ENCODE measurements at places on chromosomes 7 and 10. TPM values are rescaled to one million over a fixed set of nuclear protein-coding genes. Genes with fewer than 3 reads are reported as not detected.

DNA sequence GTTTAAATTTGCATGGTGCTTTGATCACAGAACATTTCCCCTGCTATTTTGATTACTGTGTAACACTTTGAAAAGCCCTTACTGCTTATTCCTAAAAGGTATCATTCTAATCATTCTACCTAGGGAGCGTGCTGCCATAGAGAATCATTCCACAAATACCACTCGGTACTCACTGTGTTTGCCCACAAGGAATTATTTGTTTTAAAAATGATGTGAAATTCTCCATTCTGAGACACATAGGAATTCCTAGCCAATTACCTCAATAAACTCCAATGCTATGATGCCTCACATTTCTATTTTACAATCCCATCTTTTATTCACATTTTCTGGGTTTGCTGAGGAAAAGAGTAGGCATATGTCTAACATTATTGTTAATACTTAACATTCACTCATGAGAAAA lies 16.2 kb upstream of the TES start:
- DNase-seq: no peak

GRCh38 chr7:66377045-66377444 lies 171.9 kb downstream of the TPST1 start:
- DNase-seq: no peak

- DNase-seq: no peak
Observed at GRCh38 chr7:50147951-50148808, 55.1 kb upstream of the ZPBP start.

- no peak for DNase-seq
Observed at GRCh38 chr10:131625041-131625440, 275.8 kb upstream of the PPP2R2D start.

RNLS gene
- 16.9 TPM for polyA plus RNA-seq

ATP6V0E2 gene
- 25.6 TPM for polyA plus RNA-seq

ZNF775 gene
- polyA plus RNA-seq: 4.5 TPM

DNA sequence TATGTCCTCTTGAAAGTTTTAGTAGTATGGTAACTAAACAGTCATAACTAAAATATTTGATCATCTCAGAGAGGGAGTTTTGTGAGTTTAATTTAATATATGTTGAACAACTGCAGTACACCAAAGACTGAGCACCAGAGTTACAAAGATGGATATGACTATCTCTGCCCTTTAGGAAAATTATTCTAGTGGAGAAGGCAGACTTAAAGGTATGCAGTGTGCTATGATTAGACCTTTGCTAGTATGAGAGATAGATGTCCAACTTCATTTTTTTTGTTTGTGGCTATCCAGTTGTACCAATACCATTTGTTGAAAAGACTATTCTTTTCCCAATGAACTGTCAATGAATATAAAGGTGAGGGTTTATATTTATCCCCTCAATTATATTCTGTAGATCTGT lies 33.4 kb downstream of the AKAP9 start:
- DNase-seq: no peak

ZNF511 gene
- polyA plus RNA-seq: 35.6 TPM

DNA sequence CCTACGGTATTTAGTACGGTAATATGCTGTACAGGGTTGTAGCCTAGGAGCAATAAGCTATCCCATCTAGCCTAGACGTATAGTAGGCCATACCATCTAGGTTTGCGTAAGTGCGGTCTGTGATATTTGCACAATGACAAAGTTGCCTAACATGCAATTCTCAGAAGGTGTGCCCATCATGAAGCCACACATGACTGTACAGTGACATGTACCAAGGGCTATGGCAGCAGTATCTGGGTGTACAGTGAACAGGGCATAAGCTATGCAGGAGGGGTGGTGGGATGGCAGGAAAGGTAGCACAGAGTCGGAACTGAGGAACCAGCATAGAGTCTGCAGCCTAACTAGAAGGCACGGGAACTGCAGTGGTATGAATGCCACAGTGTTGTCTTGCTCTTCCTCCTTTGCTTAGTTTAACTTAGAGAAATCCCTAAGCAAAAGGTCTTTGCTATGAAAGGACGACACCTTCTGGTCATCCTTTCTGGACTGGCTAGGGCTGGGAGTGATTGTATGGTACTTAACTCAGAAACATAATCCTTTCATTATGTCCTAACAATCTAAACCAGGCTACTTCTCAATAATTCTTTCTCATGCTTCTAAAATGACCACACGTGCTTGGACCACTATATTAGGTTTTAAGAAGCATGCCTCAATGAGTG lies 93.5 kb downstream of the DYNC1I1 start:
- no peak for DNase-seq

DNA sequence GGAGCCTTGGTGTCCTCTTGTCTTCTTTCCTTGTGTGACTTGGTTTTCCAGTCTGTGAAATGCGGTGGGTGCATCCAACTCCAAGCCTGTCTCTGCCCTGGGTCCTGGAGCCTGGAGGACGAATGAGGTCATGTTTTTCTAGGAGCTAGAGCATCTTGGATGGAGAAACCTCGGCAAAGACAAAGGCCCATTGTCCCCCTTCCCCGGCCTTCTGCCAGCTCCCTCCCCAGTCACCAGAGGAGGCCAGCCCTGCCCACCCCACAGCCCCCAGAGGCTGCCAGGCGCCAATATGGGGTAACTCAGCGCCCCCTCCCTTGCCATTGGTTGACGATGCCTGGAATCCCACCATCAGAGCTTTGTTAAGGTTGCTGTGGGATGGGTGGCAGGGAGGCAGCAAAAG lies 40.4 kb downstream of the KCTD7 start:
- DNase-seq: no peak

GFRA1 gene
- 27.3 TPM for polyA plus RNA-seq

- no peak for DNase-seq
Observed at GRCh38 chr10:123577921-123578461, 88.2 kb upstream of the GPR26 start.

DNA sequence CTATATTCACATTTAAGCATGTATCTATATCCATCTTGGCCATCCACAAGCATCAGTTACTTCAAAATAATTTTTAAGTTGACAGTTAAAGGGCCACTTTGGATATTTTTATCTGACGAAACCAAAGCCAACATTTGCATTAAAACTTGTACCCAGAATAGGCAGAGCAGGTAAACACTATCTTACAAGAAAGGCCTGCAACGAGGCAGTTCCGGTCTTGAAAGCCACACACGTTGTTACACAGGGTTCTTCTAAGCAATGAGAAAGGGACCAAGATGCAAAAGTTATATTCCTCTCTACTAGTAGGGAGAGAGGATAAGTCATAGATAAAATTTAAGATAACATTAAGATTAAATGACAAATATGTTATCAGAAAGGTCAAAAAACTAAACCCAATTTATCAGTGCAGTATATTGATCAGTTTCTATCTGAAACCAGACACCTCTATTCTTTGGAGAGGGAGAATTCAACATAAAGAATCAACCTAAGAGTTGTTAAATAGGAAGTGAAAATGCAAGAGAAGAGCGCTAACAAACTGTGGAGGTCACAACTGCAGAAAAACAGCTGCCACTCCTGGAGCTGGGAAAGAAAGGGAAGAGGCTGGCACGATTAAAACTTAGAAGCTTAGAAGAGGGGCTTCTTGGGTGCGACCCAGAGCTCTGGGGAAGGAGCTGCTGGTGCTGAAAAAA lies 701.3 kb downstream of the TNS3 start:
- DNase-seq: no peak

DNA sequence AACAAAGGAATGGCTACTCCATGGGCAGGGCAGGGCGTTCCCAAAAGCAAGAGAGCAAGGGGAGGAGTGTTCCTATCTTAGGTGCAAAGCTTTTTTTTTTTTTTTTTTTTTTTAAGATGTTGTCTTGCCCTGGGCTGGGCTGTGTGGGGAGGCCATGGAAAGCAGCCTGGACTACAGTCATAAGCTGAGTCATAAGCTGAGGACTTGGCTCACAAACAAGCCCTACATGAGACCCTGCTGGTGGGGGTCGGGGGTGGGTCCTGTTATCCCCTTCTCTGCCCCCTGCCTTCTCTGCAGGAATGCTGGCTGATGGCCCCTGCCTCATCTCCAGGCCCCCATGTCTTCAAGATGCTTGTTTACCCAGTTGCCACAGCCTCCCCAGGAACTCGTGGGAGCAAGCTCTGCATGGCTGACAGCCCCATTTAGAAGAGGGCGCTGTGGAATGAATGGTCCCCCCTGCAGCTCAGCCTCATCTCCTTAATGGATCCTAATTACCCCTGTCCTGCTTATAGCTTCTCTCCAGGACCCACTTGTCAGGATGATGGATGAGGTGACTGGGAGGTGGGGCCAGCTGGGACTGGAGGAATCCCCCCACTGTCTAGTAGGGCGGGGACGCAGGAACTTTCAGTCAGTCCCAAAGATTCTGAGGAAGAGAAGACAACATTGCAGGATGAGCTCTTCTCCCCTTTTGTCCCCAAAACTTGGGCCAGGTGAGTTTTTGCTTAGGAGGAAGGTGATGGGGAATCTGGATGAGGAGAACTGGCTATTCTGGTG lies 340.8 kb upstream of the PODXL start:
- DNase-seq: no peak

- DNase-seq: no peak
Observed at GRCh38 chr10:96720422-96721206, at the start of gene PIK3AP1. Gene PIK3AP1, minus strand, starts transcription at chr10:96720514. Its CDS starts 120 bp downstream, at chr10:96720394.

- no peak for DNase-seq
Observed at GRCh38 chr10:69864321-69864720, 62.6 kb downstream of the COL13A1 start.

FAM25C gene
- polyA plus RNA-seq: not detected

GRCh38 chr7:155228459-155228845 lies 69.2 kb upstream of the INSIG1 start:
- no peak for DNase-seq

DNA sequence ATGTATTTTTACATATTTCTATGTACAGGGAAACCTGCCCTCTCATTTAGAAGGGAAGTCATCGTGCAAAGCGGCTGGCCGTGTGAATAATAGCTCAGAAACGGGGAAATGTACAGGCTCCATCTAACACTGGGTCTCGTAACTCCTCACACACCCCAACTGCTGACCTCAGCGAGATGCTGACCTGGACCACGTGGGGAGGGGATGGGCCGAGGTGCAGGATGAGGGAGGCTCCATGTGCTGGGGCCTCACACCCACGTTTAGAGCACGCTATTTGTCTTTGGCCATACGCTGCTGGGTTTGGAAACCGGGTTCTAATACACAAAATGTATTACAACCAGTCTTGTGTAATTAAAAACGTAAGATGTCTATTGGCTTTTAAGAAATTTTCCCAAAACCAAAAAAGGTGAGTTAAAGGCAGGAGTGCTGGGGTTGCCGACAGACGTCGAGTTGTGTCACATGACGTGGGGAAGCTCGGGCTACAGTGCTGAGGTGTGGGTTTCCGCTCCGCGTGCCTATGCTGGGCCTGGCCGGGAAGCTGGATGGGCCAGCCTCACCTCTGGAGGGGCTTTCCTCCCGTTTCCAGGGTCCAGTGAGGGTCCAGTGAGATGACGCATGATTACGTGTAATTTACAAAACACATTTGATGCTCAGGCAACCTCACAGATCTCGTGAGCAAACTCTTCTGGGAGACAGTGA lies 215.6 kb downstream of the DNAJB6 start:
- DNase-seq: no peak

MOGAT3 gene
- polyA plus RNA-seq: 0.14 TPM

DNA sequence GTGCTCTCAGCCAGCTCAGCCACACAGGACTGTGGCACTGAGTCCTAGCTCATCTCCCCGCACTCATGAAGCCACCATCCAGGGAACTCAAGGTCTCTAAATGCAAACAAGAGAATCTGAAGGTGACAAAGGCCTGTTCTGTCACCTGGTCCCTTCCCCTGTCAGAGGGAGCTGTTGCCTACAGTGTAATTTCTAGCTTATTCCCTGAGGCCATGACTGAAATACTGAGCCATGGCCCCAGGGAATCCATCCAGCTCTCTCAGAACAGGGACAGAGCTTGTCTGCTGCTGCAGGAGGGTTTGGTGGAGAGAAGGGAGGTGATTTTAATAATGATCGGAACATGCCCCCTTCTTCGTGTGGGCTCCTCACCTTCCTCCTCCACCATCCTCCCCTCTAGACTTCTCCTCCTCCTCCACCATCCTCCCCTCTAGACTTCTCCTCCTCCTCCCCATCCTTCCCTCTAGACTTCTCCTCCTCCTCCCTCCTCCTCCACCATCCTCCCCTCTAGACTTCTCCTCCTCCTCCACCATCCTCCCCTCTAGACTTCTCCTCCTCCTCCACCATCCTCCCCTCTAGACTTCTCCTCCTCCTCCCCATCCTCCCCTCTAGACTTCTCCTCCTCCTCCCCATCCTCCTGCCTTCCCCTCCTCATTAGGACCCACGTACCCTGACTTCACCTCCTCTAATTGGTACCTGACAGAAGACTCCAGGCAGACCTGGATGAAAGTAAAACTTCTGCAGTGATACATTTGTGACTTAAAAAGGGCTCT lies 338.0 kb upstream of the MKI67 start:
- DNase-seq: no peak

DNA sequence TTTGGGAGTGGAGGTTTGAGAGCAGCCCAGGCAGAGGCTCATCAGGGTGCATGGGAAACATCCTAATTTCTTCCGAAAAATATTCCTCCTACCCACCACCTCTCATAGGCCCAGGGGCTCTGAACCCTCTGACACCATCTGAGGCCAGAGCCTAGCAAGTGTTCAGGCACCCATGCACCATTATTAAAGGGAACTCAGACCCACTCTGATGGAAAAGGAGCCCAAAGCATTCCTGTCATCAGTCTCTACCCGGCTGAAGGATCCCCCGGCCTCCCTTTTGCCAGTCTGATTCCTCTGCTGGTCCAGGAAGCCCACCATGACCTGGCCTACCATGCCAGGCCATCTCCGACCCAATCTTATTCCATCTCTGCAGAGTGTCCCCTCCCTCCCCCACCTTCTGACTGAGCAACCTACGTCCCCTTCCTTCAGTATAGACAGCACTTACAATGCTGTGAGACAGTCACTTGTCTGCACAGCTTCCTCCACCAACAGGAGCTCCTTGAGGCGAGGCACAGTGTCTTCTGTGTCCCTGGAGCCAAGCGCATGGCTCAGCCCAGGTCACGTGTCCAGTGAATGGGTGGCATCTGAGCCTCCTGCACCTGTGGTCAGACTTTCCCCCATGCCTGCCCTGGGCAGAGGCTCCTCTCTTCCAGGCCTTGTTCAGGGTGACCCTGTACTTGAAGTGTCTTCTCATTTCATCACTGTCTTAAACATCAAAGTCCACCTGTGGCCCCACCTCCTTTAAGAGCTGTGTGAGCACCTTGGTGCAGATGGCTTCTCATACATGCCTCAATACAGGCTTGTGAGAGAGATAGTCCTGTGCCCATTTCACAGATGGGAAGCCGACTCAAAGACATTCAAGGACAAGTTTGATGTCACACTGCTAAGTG lies 889 bp upstream of the GPR15LG start:
- no peak for DNase-seq

LBX1 gene
- not detected for polyA plus RNA-seq

EPHA1 gene
- polyA plus RNA-seq: 16.3 TPM

DNA sequence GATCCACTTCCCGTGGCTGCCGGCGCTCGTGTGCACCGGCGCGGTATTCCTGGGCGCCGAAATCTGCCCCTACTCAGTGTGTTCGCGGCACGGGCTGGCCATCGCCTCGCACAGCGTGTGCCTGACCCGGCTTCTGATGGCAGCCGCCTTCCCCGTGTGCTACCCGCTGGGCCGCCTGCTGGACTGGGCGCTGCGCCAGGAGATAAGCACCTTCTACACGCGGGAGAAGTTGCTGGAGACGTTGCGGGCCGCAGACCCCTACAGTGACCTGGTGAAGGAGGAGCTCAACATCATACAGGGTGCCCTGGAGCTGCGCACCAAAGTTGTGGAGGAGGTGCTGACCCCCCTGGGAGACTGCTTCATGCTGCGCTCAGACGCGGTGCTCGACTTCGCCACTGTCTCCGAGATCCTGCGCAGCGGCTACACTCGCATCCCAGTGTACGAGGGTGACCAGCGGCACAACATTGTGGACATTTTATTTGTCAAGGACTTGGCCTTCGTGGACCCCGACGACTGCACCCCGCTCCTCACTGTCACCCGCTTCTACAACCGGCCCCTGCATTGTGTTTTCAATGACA lies 1.3 kb downstream of the CNNM1 start:
- DNase-seq: no peak

GRCh38 chr7:41691286-41692190 lies 11.4 kb downstream of the INHBA start:
- DNase-seq: no peak

Data from left renal pelvis (tissue), 4 donors.